ENCODE measurements at places on chromosomes 1 and 21.
A peak's percentile ranks its signal among the peaks of the same experiment; 100 is the strongest.

- DNase-seq = no peak
Measured at GRCh38 chr1:2455757-2456156, 20.3 kb upstream of the PLCH2 start.

DNA sequence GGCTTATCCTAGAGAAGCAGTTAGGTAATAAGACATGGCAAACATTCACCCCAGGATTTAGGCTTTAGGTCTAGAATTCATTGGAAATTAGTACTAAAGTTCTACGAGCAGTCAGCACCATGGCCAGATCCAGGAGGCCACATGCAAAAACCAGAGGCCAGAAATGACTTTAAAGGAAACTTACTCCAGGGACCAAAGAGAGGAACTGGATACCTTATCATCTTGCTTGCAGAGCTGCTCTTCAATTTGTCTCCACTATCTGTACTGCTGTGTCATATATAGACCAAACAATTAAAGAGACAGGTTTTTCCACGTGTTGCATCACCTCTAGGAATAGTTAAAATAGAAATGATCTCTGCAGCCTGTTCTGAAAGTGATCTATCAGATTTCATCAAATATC lies 127.8 kb downstream of the LMX1A start:
- DNase-seq = no peak

GRCh38 chr1:109185990-109186732 lies 27.6 kb upstream of the SARS1 start:
- no peak for DNase-seq

DNA sequence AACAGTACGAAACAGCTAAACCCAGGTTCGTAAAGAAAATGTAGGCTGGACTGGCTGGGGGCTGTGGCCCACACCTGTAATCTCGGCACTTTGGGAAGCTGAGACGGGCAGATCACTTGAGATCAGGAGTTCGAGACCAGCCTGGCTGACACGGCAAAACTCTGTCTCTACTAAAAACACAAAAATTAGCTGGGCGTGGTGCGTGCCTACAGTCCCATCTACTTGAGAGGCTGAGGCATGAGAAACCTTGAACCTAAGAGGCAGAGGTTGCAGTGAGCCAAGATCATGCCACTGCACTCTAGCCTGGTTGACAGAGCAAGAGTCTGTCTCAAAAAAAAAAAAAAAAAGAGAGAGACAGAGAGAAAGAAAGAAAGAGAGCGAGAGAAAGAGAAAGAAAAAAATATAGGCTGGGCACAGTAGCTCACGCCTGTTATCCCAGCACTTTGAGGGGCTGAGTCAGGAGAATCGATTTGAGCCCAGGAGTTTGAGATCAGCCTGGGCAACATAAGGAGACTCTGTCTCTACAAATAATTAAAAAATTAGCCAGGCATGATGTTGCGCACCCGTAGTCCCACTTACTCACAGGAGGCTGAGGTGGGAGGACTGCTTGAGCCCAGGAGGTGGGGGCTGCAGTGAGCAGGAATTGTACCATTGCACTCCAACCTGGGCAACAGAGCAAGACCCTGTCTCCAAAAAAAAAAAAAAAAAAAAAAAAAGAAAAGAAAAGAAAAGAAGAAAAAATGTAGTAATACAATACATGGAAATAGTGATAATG lies 35.7 kb downstream of the CAPZB start:
- no peak for DNase-seq

- peak; percentile 96 for DNase-seq
Measured at GRCh38 chr1:167066333-167067122, 23.6 kb downstream of the GPA33 start.

GRCh38 chr1:29148656-29149491 lies 25.2 kb upstream of the TMEM200B start:
- DNase-seq = no peak

- no peak for DNase-seq
Measured at GRCh38 chr1:230540421-230541155, 101.7 kb upstream of the COG2 start.

DNA sequence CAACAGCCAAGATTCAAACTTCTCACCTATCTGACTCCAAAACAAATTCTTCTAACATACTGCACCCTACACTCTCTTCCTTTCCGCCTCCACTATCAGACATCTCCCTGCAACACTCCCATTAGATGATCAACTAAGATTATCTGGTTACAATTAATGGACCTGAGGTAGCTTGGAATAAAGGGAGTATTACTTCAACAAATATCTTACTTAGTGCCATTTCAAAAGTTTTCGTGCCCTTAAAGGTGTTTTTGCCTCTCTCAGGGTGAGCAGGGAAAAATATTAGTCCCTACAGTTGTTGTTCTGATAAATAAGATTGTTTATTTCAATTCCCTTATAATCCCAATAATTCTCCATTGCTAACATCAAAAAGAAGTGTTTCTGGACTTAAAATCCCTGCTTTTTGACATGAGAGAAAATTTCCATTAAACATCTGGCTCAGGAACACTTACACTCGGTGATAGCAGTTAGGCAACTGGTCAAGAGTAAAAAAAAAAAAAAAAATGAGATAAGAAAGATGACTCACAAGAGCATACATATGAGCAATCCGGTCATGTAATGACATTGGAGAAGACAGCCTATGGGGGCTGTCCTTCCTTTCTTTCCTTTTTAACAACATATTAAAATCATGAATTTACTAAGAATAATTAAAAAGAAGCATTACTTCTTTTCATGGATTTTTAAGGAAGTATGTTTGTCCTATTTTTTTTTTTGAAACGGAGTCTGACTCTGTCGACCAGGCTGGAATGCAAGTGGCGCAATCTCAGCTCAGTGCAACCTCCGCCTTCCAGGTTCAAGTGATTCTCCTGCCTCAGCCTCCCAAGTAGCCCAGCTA lies 7.6 kb downstream of the RSBN1 start:
- no peak for DNase-seq

DNA sequence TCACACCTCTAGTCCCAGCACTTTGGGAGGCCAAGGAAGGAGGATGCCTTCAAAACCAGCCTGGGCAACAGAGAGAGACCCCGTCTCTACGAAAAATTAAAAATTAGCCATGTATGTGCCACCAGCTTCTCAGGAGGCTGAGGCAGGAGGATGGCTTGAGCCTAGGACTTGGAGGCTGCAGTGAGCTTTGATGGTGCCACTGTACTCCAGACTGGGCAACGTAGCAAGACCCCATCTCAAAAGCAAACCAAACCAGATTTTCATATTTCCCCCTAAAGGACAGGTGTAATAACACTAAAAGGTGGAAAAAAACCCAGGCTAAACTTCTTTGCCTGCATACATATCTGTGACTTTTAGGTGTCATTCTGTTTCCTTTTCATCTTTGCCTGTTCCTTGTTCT lies 3.7 kb downstream of the UCK2 start:
- DNase-seq = no peak

GRCh38 chr1:202702088-202702487 lies 8.2 kb downstream of the SYT2 start:
- no peak for DNase-seq

GRCh38 chr1:44784094-44785028 lies 3.6 kb downstream of the BEST4 start:
- no peak for DNase-seq

DNA sequence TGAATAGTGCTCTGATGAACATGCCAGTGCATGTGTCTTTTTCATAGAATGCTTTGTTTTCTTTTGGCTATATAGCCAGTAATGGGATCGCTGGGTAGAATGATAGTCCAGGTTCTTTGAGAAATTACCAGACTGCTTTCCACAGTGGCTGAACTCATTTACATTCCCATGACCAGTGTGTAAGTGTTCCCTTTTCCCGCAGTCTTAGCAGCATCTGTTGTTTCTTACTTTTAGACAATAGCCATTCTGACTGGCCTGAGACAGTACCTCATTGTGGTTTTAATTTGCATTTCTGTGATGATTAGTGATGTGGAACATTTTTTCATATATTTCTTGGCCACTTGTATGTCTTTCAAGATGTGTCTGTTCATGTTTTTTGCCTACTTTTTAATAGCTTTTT lies 784.5 kb downstream of the USP25 start:
- DNase-seq = peak; percentile 71

- no peak for DNase-seq
Measured at GRCh38 chr1:82517586-82517985, 716.9 kb downstream of the ADGRL2 start.

GRCh38 chr1:94929351-94930217 lies 2.7 kb upstream of the CNN3 start:
- DNase-seq = no peak

DNA sequence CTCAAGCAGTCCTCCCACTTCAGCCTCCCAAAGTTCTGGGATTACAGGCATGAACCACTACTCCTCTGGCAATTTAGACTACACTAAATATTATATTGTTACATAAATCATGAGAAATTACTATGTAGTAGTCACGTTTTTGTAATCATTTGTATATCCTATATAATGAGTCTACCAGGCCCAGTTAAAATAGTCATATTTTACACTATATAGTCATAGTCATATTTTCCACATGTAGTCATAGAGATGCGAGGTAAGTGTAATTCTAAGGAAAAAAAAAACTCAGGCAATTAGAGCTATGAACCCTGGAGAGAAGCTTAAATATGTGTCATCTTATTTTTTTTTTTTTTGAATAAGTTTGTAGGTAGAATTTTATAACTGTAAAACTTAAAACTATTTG lies 90.0 kb downstream of the FNBP1L start:
- no peak for DNase-seq

DNA sequence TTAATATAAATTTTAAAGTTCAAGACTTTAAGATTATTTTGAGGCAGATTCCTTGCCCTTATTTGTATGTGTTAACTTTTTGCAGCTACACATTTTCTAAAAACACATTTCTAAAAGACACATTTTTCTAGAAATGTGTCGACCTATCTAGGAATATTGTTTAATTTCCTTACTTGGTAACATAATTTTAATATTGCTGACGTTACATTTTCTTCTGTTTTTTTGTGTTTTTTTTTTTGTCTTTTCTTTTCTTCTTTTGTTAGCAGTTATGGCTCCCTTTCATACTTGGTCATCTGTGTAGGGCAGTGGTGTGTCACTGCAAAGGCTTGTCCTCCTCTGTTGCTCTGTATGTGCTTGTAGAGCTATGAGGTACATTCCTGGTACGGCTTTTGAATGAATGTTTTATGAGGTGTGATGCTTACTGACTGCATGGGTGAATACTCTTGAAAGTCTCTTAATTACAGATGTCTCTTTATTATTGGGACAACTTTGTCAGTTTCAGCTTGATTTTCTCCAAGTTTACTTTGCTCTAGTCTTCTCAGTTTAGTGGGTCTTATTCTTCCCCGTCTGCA lies 30.1 kb downstream of the LRRC8D start:
- no peak for DNase-seq

- DNase-seq = no peak
Measured at GRCh38 chr1:225848030-225848955, 33.9 kb downstream of the TMEM63A start.

GRCh38 chr1:20962576-20963258 lies 175.6 kb upstream of the HP1BP3 start:
- no peak for DNase-seq

DNA sequence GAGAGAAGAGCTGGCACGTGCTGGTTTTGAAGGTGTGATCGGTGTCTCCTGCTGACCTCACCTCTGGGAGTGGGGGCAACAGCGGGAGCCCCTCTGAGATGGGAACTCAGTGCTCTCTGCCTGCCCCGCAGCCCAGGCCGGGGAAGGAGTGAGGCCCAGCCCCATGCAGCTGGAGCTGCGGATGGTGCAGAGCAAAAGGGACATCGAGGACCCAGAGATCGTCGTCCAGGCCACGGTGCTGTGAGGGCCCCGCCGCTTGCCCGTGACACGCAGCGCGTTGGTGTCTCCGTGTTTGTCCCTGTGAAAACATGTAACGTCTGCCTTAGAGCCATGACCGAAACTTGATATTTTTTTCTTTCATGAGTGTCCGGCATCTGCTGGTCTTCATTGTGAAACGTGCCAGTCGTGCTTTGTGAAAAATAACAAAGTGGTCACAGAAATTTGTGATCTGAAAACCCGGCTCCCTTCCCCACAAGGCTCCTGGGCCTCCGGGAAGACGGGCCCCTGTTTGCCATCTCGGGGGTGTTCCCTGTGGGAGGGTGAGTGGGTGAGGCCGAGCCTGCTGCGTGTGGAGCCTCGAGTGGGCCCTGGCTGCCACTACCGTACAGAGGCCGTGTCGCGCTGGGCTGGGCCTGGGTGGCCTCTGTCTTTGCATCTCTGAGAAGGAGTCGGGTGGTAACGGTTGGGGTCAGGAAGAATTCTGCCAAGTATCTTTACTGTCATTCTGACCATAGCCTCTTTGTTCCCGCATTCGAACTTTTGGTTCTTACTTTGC lies 20.1 kb downstream of the CSTB start:
- DNase-seq = no peak

DNA sequence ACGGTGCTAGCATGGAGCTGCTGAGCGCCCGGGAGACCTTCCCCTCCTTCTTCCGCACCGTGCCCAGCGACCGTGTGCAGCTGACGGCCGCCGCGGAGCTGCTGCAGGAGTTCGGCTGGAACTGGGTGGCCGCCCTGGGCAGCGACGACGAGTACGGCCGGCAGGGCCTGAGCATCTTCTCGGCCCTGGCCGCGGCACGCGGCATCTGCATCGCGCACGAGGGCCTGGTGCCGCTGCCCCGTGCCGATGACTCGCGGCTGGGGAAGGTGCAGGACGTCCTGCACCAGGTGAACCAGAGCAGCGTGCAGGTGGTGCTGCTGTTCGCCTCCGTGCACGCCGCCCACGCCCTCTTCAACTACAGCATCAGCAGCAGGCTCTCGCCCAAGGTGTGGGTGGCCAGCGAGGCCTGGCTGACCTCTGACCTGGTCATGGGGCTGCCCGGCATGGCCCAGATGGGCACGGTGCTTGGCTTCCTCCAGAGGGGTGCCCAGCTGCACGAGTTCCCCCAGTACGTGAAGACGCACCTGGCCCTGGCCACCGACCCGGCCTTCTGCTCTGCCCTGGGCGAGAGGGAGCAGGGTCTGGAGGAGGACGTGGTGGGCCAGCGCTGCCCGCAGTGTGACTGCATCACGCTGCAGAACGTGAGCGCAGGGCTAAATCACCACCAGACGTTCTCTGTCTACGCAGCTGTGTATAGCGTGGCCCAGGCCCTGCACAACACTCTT lies 1.1 kb downstream of the TAS1R3 start:
- DNase-seq = peak; percentile 69

DNA sequence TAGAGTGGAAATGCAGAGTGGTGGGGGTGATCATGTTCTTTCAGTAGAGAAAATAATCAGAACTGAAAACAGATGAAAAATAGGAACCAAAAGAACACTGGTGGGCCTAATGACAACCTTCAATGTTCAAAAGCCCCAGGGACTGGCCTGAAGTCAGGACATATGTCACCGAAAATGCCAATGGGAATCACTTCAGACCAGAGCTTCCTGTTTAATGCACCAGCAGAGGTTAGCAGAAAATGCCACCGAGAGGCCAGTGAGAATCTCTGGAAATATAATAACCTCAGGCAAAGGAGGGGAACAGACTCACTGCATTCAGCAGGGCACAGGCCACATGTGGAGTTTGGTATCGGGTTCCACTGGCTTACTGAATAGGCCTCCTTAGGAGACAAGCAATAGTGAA lies 15.9 kb upstream of the CD58 start:
- peak; percentile 12 for DNase-seq

GRCh38 chr1:233879841-233880240 lies 24.6 kb upstream of the SLC35F3 start:
- DNase-seq = no peak

- DNase-seq = no peak
Measured at GRCh38 chr21:21612466-21612865, 614.3 kb downstream of the NCAM2 start.
